CD8-positive, alpha-beta T cell (primary cell): ENCODE measurements at places on chromosomes 11 and 22.

GRCh38 chr11:68524681-68525080, 64.1 kb downstream of the PPP6R3 start:
- DNase-seq = no peak

DNA sequence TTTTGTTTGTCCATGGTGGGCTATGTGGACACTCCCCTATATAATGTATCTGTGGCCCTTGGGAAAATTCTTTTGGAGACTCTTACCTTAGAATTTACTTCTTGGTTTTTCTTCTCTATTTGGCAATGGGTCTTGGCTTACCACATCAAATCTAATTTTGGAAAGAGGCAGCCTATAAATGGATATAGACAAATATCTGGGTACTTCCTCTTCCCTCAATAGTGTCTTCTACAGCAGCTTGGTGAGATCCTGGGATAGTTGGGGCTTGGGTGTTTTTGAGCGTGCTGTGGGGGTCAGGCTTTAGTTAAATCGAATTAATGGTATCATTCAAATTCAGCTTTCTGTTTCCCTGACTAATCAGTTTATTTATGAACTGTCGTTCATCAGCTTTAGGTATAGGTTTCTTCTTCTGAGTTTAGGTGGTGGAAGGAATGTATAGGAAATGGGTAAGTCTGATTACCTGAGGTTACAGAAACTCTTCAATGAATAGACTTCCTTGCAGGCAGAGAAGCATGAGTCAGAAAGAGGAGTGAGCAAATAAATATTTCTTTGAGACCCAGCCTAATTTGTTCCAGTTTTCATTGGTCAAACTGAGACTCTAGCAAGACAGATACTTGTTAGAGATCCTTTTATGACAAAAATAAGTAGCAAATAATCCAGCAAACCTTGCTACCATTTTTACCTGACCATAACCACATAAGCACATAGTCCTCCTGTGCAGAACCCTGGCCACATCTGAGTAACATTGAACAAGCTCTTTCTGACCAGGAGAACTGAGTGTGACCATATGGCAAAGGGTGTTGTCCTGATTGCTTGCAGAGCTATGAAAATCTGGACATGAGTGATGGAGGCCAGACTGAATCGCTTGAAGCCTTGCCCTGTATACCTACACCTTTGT, 68.6 kb upstream of the SORL1-AS1 start:
- no peak for DNase-seq

GRCh38 chr11:82790723-82791484, 57.2 kb upstream of the FAM181B start:
- DNase-seq = no peak

DNA sequence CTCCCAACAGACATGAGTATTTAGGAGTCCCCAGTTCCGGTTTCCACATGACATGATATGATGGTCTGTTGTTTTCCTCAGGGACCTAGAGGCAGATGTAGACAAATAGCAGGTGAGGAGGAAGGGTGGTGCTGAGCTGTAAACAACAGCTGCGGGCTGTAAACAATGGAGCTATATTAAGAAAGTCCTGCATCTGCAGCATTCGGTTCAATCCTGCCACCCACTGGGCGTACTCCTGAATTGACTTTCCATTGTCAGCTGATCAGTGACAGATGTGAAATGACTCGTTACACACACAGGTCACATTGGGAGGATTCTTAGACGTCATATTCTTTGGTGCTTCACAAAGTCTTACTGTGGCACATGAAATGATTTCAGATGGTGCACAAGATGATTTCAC, 26.8 kb upstream of the RAG1 start:
- DNase-seq = no peak

GRCh38 chr22:50513175-50513574, 5.2 kb downstream of the NCAPH2 start:
- DNase-seq = no peak
